Activated CD4-positive, alpha-beta T cell treated with anti-CD3 and anti-CD28 coated beads, Interleukin-2, amount 50 U/mL, for 4 hours (primary cell): ENCODE measurements at places on chromosomes 1 and 21.

GRCh38 chr1:30714025-30714424 is 9.4 kb downstream of the MATN1 start:
- no peak for DNase-seq

- no peak for DNase-seq
These were observed 1.8 kb downstream of the SLC45A3 start for GRCh38 chr1:205678286-205679111.

- no peak for DNase-seq
These were observed 2.3 kb downstream of the SLC2A5 start for GRCh38 chr1:9066945-9067807.

DNA sequence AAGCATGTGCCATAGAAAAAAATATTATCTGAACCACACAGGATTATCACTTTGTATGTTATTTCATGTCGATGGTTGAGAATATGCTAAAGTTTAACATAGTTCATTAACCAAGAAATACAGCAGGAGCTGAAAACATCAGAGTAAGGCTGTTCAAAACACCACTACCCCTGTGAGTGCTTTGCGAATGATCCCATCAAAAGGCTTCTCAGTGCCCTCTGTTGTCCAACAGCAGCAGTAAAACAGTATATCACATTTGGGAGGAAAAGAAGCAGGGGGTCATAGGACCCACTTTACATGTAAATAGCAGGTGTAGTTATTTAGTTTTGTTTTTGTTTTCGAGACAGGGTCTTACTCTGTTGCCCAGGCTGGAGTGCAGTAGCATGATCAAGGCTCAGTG is 289.4 kb upstream of the FMN2 start:
- DNase-seq, result no peak
